ENCODE measurements at places on chromosomes 7 and 10.

- DNase-seq = peak; percentile 65
Measured at GRCh38 chr10:11610826-11611247, 613 bp downstream of the USP6NL start.

- no peak for DNase-seq
Measured at GRCh38 chr7:28623863-28624262, 211.5 kb downstream of the CREB5 start.

GRCh38 chr7:111528331-111528730 lies 34.0 kb downstream of the IMMP2L start:
- DNase-seq = no peak

DNA sequence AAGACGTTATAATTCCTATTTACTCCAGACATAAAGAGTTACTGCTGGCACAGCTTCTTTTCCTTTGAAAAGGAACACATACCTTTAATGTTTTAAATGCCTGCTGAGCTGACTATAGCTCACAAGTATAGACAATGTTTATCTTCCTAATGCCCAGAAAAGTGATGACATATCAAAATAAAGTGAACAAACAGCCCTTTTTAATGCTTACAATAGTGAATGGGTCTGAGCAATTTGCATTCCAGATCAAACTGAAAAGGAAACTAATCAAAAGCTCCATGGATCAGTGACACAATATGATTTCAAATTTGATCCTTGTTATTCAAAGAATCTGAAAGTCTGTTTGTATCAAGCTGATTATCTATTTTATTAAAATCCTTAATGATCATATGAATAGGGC lies 233.6 kb upstream of the SEMA3E start:
- no peak for DNase-seq

GRCh38 chr7:129644634-129645230 lies 33.2 kb downstream of the NRF1 start:
- no peak for DNase-seq

DNA sequence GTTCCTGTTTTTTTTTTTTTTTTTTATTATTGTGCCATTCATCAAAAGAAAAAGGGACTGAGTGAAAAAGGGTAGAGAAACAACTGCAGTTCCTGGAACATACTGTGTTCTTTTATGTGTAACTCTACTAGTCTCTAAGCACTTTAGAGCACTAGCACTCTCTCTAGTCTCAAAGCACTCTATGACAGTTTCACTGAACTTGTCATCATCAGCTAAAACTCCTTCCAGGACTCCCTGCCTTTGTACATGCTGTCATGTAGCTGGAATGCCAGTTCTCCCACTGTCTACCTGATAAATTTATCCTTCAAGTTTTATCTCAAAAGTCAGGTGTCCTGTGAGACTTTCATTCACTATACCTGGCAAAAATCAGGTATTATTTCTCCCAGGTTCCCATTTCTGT lies 146.1 kb downstream of the RNF133 start:
- no peak for DNase-seq

DNA sequence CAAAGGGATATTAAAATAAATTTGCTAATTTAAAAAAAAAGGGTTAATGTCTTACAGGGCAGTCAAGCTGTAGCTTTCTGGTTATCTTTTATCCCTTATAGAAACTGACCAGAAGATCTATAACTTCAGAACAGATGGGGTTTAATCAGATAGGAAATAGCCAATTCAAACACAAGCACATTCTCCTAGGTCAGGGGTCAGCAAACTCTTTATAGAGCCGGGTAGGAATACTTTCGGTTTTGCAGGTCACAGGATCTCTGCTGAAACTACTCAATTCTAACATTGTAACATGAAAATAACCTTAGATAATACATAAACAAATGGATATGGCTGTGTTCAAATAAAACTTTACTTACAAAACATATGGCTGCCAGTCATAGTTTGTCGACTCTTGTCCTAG lies 479.8 kb downstream of the ADRA2A start:
- no peak for DNase-seq

GRCh38 chr7:35792472-35792871 lies 8.4 kb upstream of the SEPTIN7 start:
- DNase-seq = no peak

DNA sequence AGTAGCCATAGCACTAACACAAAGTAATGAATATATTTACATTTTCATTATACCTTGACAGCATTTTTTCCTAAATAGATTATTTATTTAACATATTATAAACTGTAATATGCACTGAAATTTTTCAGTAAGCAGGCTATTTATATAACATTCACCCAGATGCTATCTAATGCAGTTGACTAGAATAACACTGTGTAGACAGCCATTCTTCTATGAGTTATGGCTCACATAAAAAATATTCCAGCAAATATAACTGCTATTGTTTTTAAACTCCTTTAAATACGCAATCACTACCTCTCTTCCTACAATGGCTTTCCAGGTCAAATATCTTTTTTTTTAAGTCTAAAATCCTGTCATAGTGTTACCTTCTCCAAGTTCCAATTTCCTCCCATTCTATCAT lies 21.6 kb downstream of the TPK1 start:
- DNase-seq = no peak

- peak; percentile 78 for DNase-seq
Measured at GRCh38 chr7:151736403-151736909, 140.5 kb downstream of the PRKAG2 start.

DNA sequence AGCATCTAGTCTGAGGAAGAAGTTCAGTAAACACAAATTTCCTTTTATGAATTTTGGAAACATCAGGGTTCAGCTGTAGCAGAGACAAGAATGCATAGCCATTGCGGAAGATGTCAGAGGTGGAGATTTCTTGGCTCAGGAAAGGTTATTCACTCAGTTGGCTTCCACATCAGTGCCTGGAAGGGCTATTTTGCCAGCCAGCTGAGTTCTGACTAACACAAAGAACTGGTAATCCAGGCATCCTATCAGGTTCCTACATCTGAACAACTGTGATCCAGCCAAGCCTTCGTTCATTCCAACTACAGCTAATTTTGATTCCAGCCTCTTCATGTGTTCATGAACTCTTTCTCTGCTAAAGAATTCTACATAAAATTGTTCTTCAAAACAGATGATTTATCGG lies 965.6 kb downstream of the XPNPEP1 start:
- DNase-seq = no peak

- DNase-seq = no peak
Measured at GRCh38 chr7:47775238-47775637, 173.0 kb downstream of the PKD1L1 start.
